ENCODE measurements at places on chromosomes 1 and 21.

DNA sequence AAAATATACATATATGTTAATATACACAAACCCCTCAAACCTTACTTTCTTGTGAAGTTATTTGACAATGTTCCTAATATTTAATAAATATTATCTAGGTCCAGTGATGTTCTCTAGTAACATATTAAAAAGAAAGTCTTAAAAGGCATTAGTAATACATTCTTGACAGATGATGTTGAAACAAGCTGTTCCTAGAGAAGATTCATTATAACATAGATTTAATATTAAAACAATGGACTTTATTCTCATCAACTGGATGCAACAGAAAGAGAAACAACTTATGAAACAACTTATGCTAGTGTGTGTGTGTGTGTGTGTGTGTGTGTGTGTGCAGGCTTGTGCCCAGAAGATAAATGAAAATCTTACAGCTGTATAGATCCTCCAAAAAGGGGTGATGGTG is 68.5 kb upstream of the PLXNA2 start:
- DNase-seq, result no peak

DNA sequence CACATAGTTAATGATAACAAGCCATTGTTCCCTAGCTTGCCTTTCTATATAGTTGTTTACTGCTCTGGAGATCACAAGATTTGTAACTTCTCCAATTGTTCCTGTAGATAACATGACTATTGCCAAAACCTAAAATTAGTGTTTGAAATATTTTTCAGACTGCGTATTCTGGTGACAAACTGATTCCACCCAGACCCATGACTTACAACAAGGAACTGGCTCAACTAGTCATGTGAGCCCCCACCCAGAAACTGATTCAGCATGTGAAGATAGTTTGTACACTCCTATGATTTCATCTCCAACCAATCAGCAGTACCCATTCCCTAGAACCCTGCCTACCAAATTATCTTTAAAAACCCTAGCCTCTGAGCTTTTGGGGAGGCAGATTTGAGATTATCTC is 131.4 kb upstream of the BCL9 start:
- no peak for DNase-seq

DNA sequence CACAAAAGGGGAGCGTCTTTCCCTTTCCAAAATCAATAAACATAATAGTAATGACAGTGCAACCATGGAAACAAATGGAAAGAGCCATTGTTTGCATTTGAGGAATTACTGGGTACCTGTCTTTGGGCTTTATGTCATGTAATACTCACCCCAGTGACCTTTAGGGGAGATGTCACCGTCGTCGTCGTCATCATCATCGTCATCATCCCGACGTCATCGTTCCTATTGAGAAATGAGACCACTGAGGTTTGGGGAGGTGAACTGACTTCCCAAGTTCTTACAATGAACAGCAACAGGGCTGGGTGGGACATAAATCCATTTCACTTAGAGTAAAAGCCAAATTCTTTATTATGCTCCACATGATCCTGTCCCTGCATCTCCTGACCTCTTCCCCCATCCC is 168.9 kb upstream of the KAZN start:
- no peak for DNase-seq

GRCh38 chr1:238107322-238107721 is 216.6 kb upstream of the ZP4 start:
- DNase-seq, result no peak

- DNase-seq, result no peak
These were observed 14.7 kb upstream of the TRAF3IP3 start for GRCh38 chr1:209741193-209741592.

DNA sequence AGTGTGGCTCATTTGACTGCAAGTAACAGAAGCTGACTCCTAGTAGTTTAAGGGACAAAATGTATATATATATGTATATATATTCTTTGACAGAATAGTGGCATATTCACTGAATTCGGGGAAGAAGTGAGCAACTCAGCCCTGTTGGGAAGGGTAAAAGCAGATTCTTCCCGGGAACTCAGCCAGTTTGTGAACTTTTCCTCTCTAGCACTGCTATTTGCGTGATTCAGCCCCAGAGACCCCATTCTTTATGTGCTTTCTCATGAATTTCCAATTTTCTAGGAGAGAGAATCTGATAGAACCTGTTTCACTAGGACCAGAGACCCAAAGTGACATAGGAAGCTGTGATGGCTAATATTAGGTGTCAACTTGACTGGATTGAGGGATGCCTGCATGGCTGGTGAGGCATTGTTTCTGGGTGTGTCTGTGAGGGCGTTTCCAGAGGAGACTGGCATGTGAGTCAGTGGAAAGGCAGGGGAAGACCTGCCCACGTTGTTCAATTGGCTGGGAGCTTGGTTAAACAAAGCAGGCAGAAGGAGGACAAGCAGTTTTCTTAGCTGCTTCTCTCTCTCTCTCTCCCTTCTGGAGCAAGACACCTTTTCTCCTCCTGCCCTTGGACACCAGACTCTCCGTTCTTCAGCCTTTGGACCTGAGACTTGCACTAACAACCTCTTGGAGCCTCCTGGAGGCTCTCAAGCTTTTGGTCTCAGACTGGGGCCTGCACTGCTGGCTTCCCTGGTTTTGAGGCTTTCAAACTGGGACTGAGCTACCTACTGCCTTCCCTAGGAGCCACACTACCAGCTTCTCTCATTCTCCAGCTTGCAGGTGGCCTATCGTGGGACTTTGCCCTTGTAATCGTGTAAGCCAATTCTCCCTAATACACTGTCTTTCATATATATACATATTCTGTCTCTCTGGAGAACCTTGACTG is 93.4 kb upstream of the KCNK1 start:
- no peak for DNase-seq

GRCh38 chr1:166588741-166589140 is 250.5 kb upstream of the POGK start:
- no peak for DNase-seq

DNA sequence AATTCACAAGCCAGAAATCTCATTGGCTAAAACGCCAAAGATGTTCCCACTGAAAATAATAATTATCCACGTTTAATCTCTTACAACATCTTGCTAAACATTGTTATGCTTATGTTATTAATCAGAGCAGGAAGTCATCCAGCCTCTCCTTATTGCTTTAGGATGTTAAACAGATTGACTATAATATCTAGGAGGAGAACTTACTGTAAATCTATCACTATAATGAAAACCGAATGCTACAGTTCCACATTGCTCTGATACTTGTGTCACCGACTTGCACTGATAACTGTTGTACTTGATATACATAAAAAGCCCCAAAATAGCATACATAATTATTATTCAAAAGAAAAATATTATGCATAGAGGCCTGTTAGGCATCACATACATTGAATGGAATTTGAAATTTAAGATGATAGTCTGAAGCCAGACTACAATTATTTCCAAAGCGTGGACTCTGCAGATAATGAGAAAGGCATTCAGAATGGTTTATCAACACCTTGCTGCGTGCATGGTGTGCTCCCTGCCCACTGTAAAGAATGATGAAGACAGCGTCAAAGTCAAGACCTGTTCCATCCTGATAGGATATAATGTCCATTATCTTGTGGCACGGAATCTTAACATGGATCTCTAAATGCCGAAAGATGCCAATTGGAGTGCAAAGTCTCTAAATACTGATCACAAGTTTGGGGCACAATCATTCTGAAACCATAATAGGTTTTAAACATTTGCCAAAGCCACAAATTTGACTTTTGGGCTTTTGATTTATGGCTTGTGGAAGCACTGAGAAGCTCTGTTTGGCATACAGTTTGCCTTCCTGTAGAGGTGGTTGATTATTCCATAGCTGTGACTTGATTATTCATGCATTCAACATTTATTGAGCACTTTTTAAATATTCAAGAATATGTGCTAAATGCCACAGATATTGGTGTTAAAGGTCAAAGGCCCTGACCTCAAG is 71.3 kb downstream of the CRB1 start:
- no peak for DNase-seq

- DNase-seq, result no peak
These were observed 30.7 kb downstream of the GNG12 start for GRCh38 chr1:67802565-67802964.

DNA sequence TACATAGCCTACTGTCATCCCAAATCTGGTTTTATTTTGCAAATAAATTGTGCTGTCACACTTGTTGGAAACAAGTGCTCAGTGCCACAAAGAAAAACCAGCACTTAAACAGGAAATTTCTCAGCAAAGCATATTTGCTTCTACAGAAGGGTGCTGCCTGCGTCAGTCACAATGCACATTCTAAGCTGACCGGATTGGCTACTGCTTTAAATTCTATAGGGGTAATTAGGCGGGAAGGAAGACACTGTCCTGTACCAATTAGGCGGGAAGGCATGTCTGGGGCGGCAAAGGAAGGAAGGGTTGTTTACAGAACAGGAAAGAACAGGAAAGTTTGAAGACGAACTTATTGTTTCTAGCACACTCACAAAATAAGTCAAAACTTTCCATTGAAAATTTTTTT is 2.8 kb downstream of the IFI16 start:
- no peak for DNase-seq

- DNase-seq, result no peak
These were observed at the start of gene TTC39A for GRCh38 chr1:51330331-51331201. TSS of gene TTC39A (minus strand) at chr1:51330562. CDS start at chr1:51330477, 85 bp downstream.

GRCh38 chr1:54583871-54584270 is 35.8 kb downstream of the ACOT11 start:
- DNase-seq, result no peak

DNA sequence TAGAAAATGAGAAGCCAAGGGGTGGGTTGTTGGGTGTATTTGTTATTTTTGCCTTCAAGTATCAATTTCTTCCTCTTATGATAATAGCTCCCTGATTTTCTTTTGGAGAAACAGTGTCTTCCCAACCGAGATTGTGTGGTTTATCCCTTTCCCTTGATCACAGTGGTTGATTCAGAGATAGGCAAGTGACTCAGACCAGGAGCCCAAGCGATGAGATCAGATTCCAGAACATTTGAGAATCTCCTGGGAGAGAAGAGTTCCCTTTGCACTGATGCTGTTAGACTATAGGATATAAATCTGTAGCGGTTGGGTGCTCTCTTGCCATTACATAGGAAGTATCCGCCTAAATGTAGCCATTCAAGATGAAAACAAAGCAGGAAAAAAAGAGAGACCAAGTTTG is 90.1 kb upstream of the WDR26 start:
- DNase-seq, result no peak

DNA sequence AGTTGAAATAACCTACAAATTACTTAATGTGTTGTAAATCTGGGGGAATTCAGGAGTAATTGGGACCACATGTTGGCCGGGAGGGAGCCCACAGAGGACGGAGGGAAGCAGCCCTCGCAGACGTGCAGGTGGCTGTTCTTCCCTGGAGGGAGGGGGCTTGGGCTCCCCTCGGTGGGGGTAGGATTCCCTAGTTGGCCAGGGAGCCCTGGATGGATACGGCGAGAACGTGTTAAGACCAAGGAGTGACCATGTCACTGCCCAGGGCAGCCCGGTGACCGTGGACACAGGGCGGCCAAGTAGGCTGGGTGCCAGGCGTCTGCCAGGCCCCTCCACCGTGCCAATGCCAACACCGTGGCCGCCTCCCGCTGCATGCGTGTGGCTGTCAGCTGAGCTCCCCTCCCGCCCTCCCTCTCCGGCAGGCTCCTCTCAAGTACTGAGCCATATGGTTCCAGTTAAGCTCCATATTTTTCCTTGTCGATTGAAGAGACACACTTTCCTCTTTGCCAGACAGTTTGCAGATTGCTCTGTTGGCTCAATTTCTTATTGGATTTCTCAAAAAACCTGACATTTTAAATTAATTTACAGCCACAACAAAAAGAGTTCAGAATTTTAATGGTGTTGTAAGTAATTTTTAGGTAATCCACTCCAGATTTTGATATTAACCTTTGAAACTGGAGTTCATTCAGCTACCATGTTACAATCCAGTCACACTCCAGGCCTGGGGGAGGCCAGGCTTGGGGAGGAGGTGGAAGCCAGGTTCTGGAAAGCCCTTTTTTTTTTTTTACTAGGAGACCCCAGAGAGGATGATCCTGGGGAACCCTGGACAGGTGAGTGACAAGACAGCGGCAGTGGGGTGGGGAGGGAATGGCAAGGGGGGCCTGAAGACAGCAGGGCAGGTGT is 71.2 kb downstream of the CASZ1 start:
- DNase-seq, result no peak

GRCh38 chr1:150650193-150650592 is 20.8 kb upstream of the ENSA start:
- DNase-seq, result no peak

DNA sequence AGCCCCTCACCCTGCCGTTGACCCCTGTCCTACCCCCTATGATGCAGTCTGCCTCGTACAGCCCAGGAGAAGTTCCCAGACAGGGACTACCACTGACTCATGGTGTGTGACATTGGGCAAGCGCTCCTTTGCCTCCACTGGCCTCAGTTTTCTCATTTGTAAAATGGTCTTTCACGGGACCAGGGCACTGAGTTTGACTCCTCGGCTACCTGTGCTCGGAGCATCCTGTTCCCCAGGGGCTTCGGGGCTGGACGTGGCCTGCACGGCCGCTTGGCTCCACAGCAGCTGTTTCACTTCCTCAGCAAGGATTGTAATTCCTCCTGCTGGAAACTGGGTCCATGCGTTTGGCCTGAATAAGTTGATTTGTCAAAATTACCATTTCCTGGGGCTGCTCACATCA is 277.3 kb downstream of the MATN1 start:
- DNase-seq, result no peak

- no peak for DNase-seq
These were observed 17.2 kb upstream of the SUMO3 start for GRCh38 chr21:44834951-44835646.

DNA sequence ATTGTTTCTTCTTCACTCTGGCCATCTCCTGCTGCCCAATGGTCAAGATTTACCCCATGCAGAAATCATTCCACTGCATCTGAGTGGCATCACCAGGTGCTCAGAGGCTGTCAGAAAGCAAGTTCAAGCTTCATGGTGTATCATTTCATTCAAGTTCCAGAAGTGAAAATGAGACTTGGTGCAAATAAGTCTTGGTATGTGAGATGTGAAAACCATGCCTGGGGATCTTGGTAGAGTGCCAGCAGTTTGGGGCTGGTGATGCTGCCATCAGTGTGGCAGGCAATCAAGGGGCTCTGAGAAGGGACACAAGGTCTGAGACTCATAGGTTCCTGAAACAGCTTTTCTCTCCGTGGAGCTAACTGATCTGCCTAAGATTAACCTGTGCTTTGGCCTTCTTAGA is 52.0 kb downstream of the CD2 start:
- DNase-seq, result no peak

GRCh38 chr1:151318975-151319374 is 8.2 kb downstream of the PI4KB start:
- no peak for DNase-seq

GRCh38 chr1:8456308-8456912 is 138.5 kb downstream of the SLC45A1 start:
- no peak for DNase-seq

DNA sequence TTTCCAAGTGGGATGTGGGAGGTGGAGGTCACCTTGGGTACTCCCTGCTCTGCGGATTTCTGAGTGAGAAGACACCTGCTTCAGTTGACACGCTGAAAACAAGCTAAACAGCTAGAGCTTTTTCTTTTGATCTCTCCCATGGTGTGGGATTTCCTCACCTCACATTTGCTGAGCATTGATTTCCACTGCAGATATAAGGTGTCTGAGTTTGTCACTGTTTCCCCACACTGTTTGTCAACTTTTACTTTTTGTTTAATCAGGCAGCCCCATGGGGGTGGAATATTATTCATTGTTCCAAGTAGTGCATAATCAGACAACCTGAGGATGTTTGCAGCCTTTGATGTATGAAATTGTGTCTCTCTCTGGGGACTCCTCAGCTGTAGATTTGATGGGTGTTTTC is 49.5 kb downstream of the FASLG start:
- no peak for DNase-seq

All from H1 (cell line).